ENCODE measurements at places on chromosomes 7 and 10. TPM values are rescaled to one million over a fixed set of nuclear protein-coding genes. Genes with fewer than 3 reads are reported as not detected.

- no peaks in the 10 kb centered on the region for H3K27me3 ChIP-seq
- H3K36me3 ChIP-seq, result no peaks in the 10 kb centered on the region
- H3K27ac ChIP-seq, result no peak overlapping the region
- no peak overlapping the region for H3K4me3 ChIP-seq
These were observed 178.8 kb downstream of the ARL4A start for GRCh38 chr7:12866207-12866606.

GRCh38 chr10:16439295-16439694, 2.5 kb downstream of the PTER start:
- H3K27me3 ChIP-seq, result no peaks in the 10 kb centered on the region
- no peaks in the 10 kb centered on the region for H3K4me1 ChIP-seq
- no peak for DNase-seq
- no peak overlapping the region for H3K4me3 ChIP-seq

DNA sequence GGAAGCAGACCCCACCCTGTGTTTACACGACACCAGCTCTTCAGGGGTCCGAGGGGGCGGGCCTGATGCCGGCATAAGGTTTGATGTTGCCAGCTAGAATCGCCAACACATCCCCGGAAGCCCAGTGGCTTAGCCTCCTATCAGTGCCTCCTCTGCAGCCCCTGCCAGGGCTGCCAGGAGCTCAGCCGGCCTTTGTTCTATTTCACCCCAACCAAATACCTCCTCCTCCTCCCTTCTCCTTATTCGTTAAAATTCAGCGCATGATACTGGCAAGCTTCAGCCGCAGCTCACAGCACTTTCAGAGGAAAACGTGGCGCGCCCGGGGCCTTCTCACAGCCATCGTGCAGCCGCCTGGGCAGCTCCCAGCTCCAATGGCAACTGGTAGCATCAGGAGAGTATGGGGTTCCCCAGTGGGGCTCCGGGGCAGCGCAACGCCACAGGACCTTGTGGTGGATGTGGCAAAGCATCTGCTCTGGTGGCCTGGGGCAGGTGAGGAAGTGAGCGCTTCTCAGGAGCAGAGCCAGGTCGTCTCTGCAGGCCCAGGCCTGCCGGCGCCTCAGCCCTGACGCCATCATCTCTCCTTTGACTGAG, 176.4 kb upstream of the RHEB start:
- H3K4me1 ChIP-seq, result no peaks in the 10 kb centered on the region
- no peak overlapping the region for H3K4me3 ChIP-seq
- H3K27me3 ChIP-seq, result no peaks in the 10 kb centered on the region
- no peaks in the 10 kb centered on the region for H3K36me3 ChIP-seq
- no peak overlapping the region for H3K27ac ChIP-seq

GRCh38 chr10:103839872-103840739, 15.3 kb downstream of the SH3PXD2A start:
- no peaks in the 10 kb centered on the region for H3K36me3 ChIP-seq
- H3K4me3 ChIP-seq, result no peak overlapping the region
- DNase-seq, result no peak

GRCh38 chr10:31319602-31320549, 860 bp downstream of the ZEB1 start:
- no peaks in the 10 kb centered on the region for H3K36me3 ChIP-seq

DNA sequence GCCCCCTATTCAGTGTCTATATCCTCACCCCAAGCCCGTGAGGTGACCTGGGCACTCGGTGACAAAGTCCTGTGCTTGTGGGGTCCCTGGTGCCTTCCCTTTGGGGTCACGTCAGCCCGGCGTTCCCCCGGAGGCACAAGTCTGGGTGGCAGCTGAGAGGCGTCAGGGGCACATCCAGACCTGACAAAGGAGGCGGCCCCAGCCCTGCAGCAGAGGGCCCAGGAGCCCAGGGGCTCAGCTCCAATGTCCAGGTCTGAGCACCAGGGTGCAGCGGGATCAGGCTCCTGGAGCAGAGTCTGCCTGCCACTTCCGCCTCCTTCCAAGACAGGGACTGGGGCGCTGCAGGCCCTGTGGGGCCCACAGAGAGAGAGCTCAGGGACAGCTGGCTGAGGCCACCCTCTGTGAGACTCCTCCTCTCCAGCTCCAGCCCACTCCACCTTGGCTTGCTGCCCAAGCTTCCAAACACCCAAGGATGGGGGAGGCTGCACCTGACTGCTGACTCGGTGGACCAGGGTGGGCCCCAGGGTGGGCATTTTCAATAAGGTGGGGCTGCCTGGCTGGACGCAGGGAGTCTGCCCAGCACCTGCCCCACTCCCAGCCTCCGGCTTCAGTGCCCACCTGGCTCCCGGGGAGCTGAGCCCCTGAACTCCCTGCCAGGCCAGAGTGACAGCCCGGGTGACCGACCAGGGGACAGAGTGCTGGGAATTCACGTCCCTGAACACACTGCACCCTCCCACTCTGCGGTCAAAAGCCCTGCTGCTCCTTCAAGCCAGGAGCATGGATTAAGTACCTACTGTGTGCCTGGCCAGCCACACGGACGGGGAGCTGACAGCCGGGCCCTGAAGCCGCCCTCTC, 1.0 kb upstream of the KNDC1 start:
- no peak overlapping the region for H3K4me3 ChIP-seq
- H3K36me3 ChIP-seq, result no peaks in the 10 kb centered on the region
- no peaks in the 10 kb centered on the region for H3K27me3 ChIP-seq
- DNase-seq, result peak; percentile 45
- peaks cover 22% of the 10 kb centered on the region for H3K4me1 ChIP-seq
- no peak overlapping the region for H3K27ac ChIP-seq

DNA sequence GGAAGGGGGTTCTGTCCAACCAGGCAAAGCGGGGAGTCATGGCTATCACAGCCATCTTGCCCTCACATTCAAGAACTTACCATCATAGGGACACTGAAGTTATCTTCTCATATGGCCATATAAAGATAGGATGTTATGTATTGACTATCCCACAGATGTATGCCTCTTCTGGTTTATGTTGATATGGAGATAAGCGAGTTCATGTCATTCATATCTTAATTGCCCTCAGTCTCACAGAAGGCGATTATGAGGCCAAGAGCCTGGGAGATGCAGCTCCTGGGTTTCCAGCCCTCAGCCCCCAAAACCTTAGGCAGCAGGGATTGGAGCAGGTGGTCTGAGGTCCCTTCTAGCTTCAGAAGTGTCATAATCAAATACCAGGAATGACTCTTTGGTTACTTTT, 8.5 kb upstream of the ANKRD61 start:
- no peak overlapping the region for H3K4me3 ChIP-seq
- DNase-seq, result no peak
- no peaks in the 10 kb centered on the region for H3K4me1 ChIP-seq
- H3K27me3 ChIP-seq, result no peaks in the 10 kb centered on the region

- no peak for DNase-seq
- no peaks in the 10 kb centered on the region for H3K4me1 ChIP-seq
- H3K27me3 ChIP-seq, result no peaks in the 10 kb centered on the region
These were observed 649.2 kb downstream of the SDK1 start for GRCh38 chr7:3950249-3950648.

PDLIM1 gene
- total RNA-seq, result 85.0 TPM

ASZ1 gene
- total RNA-seq, result not detected

KEL gene
- total RNA-seq, result 1.4 TPM

HSPA12A gene
- 4.2 TPM for total RNA-seq

MSMB gene
- total RNA-seq, result not detected

OR2A1 gene
- not detected for total RNA-seq

C7orf33 gene
- not detected for total RNA-seq

All from right lobe of liver (tissue), 6 donors.